Fibroblast of skin of abdomen (primary cell): ENCODE measurements at places on chromosomes 2 and 18.

DNA sequence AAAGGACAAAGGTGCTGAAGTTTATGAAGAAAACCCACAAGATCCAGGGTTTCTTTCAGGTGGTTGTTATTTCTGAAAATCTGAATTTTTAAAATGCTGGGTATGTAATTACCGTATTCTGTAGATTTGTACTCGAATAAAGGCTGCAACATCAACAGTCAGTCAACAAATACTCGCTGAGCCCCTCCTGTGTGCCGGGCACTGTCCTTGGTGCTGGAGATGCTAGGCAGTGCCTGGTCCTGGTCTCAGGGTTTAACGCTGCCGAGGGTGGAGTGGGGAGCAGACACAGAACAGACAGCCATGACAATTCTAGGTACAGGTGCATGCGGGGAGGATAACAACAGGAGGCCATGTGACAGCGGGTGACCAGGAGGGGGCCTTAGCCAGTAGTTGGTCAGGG lies 27.2 kb upstream of the PDIA6 start:
- peak; percentile 25 for DNase-seq

DNA sequence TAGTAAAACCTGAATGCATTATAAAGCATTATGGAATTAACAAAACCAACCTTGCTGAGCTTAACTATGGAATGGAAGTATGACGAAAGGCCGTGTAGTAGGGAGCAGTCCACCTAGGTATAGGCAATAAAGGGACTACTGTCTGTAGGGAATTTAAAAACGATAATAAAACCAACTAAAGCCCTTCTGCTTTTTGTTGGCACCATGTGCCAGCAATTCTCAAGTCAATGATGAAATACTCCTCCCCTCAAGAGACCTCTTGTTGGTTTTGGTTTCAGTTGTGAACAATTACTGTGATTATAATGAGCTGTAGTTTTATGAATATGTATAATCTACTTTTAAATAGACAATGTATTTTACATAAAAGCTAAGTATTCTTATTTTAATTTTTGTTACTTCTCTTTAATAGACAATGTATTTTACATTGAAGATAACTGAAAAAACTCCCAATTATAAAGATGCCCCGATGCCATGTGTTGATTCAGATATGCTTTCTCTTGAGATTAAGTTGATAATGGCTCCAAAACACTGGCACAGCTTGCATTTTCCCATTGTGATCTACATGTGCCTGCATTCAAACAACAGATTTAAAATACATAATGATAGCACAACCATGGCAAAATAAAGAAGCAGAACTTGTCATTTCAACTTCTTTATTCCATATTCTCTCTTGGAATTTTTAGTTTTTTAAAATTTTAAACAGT lies 55.5 kb upstream of the ZDBF2 start:
- DNase-seq = no peak

GRCh38 chr18:48023334-48024008 lies 93.0 kb upstream of the SMAD2 start:
- peak; percentile 82 for DNase-seq

DNA sequence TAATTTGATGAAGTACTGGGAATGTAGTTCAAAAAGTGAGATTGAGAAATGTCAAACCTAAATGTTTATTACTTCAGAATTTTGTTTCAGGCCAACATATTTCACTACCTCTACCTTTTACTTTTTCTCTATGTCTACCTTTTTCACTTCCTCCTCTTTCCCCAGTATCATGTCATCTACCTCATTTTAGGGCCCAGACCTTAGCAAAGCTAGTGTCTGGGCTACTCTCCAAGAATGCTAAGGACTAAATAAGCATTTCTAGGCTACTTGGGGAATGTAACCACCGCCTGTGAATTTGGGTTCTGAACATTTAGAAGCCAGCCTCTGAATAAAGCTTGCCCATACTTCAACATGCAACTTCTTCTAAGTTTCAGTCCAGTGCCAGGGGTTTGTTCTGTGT lies 330.4 kb downstream of the SLC4A3 start:
- no peak for DNase-seq
